Thoracic aorta (tissue), 2 donors: ENCODE measurements at places on chromosomes 11 and 22. TPM values are rescaled to one million over a fixed set of nuclear protein-coding genes. Genes with fewer than 3 reads are reported as not detected.

DNA sequence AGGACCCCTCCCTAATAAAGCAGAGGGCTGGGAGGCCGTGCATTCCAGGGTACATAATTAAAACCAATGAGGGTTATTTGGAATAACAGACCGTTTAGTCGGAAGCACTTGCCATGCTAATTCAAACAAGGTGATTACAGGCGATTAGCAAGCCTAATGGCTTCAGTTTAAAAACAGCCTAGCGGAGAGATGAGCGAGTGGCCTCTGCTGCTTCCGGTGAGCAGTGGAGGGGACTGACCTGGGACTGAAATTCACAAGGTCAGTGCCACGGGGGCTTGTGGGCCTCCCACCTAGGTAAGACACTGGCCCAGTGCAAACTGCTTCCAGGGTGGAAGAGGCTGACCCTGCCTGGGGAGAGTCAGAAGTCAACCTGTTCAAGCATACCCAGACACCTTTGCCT is 56.8 kb upstream of the ALX4 start:
- H3K27ac ChIP-seq = no peak overlapping the region
- no peaks in the 10 kb centered on the region for H3K27me3 ChIP-seq
- no peaks in the 10 kb centered on the region for H3K36me3 ChIP-seq
- H3K4me3 ChIP-seq = no peak overlapping the region

DNA sequence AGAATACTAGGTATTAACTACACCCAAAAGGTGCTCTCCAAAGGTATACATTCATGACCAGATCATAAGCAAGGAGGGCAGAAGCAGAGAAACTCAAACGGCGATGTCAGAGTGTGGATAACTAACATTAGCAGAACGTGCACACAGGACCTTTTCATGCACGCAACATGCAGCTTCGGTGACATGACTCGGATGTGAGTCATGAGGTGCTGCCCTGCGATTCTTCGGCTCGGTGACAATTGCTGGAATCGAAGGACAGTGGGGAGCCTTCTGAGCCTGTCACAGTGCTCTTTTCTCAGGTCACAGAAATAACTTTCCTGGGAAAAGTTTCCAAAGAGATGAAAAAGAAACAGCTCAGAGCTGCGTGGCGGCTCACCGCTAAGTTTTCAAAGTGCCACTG is 418.5 kb upstream of the SYN3 start:
- DNase-seq = no peak
- H3K4me3 ChIP-seq = no peak overlapping the region
- H3K36me3 ChIP-seq = no peaks in the 10 kb centered on the region
- no peak overlapping the region for H3K27ac ChIP-seq
- H3K4me1 ChIP-seq = no peaks in the 10 kb centered on the region

- H3K4me3 ChIP-seq = no peak overlapping the region
- no peaks in the 10 kb centered on the region for H3K4me1 ChIP-seq
- H3K27ac ChIP-seq = no peak overlapping the region
- DNase-seq = no peak
Observed at GRCh38 chr11:376531-377173, 7.4 kb downstream of the B4GALNT4 start.

GLYAT gene
- total RNA-seq = not detected

HBE1 gene
- total RNA-seq = not detected

MAML2 gene
- total RNA-seq = 23.4 TPM
